ENCODE measurements at places on chromosomes 7 and 10. TPM values are rescaled to one million over a fixed set of nuclear protein-coding genes. Genes with fewer than 3 reads are reported as not detected.
A peak's percentile ranks its signal among the peaks of the same experiment; 100 is the strongest.

DNA sequence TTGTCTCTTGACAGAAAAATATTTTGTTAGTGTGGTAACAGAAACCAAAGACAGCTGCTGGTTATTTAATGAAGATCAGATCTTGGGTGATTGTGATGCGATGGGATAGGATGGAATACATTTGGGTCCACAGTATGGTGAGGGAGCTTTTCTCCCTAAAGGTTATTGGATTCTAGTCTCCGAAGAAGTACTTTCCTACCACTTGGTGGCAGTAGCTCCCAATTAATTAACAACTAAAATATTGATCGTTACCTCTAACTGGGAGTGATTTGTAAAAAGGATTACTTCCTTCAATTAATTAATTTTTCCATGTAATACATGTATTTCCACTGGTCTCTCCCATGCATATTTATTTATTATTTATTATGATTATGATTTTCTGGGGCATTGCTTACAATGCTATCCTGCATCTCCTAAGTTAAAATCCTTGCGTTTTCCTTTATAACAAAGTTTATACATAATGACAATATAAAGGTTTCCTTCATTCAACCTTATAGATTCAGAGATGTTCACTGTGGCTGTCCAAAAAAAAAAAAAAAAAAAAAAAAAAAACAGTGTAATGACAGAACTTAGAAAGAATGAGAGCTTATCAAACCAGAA, 25.6 kb downstream of the TMEM196 start:
- no peak overlapping the region for H3K4me3 ChIP-seq
- H3K36me3 ChIP-seq: no peaks in the 10 kb centered on the region
- H3K27ac ChIP-seq: no peak overlapping the region
- no peaks in the 10 kb centered on the region for H3K27me3 ChIP-seq

The ADCY1 gene
- 2.3 TPM for total RNA-seq

DNA sequence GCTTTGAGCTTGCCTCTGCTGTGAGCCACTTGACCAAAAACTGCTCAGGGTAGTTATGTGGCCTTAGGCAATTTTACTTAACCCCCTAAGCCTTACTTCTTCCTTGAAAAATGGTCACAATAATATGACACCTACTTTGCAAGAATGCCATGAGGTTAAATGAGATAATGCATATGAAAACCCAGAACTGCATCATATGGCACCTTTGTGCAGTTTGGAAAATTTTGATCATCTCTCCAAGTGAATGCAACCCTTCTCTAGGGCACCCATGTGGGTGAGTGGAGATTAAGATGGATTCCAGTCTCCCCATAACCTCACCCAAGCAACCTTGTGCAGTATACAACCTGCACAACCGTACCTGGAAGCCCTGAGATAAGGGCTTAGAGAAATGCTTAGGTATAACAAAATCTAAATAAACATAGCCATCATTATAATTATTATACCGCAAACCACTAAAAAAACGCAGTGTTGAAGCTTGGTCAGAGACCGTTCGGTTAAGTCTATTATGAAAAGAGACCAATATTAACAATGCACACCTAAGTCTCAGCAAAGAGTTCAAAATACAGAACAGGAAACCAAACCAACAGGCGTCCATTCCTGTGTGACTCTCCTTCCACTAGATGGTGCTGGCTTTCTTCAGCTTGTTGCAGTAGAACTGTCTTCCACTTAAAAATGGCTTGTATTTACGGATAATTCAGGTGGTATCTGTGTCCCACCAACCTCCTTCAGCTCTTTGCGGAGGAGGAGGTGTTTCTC, 21.0 kb upstream of the ASB15 start:
- no peaks in the 10 kb centered on the region for H3K27me3 ChIP-seq
- H3K27ac ChIP-seq: no peak overlapping the region
- H3K4me1 ChIP-seq: no peaks in the 10 kb centered on the region
- no peak for DNase-seq

The GPR15LG gene
- total RNA-seq: not detected

GRCh38 chr10:51770709-51771108, 71.3 kb upstream of the CSTF2T start:
- peaks cover 5% of the 10 kb centered on the region for H3K4me1 ChIP-seq
- no peak overlapping the region for H3K4me3 ChIP-seq

GRCh38 chr7:111132833-111133232, 41.9 kb downstream of the LRRN3 start:
- H3K4me3 ChIP-seq: no peak overlapping the region
- H3K27me3 ChIP-seq: no peaks in the 10 kb centered on the region
- no peak overlapping the region for H3K27ac ChIP-seq
- H3K36me3 ChIP-seq: no peaks in the 10 kb centered on the region
- DNase-seq: no peak

GRCh38 chr7:40733578-40733977, 598.8 kb downstream of the SUGCT start:
- no peak for DNase-seq
- no peak overlapping the region for H3K4me3 ChIP-seq
- peaks cover 2% of the 10 kb centered on the region for H3K4me1 ChIP-seq
- no peaks in the 10 kb centered on the region for H3K36me3 ChIP-seq

- peak overlapping the region; percentile 89 for H3K4me3 ChIP-seq
- no peaks in the 10 kb centered on the region for H3K27me3 ChIP-seq
- peaks cover 6% of the 10 kb centered on the region for H3K4me1 ChIP-seq
- peak overlapping the region; percentile 95 for H3K27ac ChIP-seq
- H3K36me3 ChIP-seq: no peaks in the 10 kb centered on the region
Observed at GRCh38 chr7:91264924-91265681, 870 bp downstream of the FZD1 start.

DNA sequence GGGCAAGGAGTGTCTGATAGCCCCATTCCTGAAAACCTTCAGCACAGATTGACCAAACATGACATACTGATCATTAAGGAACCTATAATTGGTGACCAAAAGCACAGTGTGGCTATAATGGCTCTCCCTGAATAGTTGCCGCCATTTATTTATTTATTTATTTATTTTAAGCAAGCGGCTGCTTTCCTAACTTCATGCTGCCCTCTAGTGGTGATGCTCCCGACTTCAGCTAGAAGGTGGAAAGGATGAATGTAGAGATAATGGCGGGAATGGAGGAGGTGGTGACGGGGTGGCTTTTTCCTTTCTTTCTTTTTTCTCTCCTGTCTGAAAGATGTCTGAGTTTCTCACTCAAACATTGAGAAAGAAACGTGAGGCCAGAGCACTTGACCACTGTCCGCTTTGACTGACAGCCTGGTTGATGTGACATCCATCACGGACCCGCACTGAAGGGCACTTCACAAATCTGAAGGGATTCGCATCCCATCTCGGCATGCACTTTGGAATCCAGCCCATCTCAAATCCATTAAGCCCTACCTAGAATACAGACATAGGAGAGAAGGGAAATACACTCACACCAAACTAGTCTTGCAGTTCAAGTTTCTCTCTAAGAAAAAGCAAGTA, 1090.1 kb downstream of the KCNMA1 start:
- DNase-seq: peak; percentile 78
- no peaks in the 10 kb centered on the region for H3K27me3 ChIP-seq
- H3K4me1 ChIP-seq: peaks cover 5% of the 10 kb centered on the region
- no peaks in the 10 kb centered on the region for H3K36me3 ChIP-seq

The SPDYE2 gene
- total RNA-seq: 0.14 TPM

- DNase-seq: no peak
- no peak overlapping the region for H3K27ac ChIP-seq
- H3K36me3 ChIP-seq: no peaks in the 10 kb centered on the region
- no peak overlapping the region for H3K4me3 ChIP-seq
- no peaks in the 10 kb centered on the region for H3K27me3 ChIP-seq
Observed at GRCh38 chr7:23334482-23335056, 35.4 kb downstream of the MALSU1 start.

- H3K27ac ChIP-seq: no peak overlapping the region
- no peaks in the 10 kb centered on the region for H3K36me3 ChIP-seq
- H3K4me1 ChIP-seq: no peaks in the 10 kb centered on the region
- H3K4me3 ChIP-seq: no peak overlapping the region
Observed at GRCh38 chr7:46003896-46004875, 83.1 kb upstream of the IGFBP3 start.

DNA sequence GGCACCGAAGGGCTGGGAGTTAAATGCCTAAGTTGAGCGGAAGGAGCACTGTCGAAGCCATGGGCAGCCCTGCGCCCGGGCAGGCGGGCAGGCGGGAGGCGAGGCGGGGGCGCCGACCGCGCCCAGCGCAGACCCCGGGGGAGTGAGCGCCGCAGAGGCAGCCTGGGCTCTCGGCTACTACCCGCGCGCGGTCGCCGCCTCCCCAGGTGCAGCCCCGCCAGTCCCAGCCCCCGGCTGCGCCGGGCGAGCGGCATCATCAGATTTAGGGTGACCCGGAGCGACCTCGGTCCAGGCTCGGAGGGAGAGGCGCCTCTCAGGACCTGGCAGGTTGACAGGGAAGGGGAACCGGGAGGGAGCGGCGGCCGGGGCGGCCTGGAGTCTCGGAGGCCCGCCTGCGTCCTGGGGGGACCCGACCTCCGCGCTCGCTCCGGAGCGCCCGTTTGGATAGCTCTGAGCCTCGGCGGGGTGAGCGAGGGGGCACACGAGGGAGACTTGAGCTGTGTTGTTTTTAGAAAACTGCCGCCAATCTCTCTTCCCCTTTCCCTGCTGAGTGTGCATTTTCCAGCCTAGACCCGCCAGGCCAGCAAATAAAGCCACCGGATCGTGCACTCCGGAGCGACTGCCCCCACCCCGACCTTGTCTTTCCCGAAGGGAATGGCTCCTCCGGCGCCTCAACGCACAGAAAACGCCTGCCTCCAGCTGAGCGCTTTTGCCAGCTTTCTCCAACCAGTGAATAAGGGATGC, 2.3 kb upstream of the NRP1 start:
- no peaks in the 10 kb centered on the region for H3K36me3 ChIP-seq
- H3K27me3 ChIP-seq: no peaks in the 10 kb centered on the region
- peaks cover 9% of the 10 kb centered on the region for H3K4me1 ChIP-seq
- H3K4me3 ChIP-seq: peak overlapping the region; percentile 75
- H3K27ac ChIP-seq: peak overlapping the region; percentile 79

- DNase-seq: no peak
- no peak overlapping the region for H3K27ac ChIP-seq
- no peak overlapping the region for H3K4me3 ChIP-seq
- H3K27me3 ChIP-seq: no peaks in the 10 kb centered on the region
- H3K36me3 ChIP-seq: no peaks in the 10 kb centered on the region
Observed at GRCh38 chr7:108103558-108104298, 26.4 kb downstream of the LAMB4 start.

The PRR15 gene
- total RNA-seq: 1.7 TPM

- no peaks in the 10 kb centered on the region for H3K36me3 ChIP-seq
- no peak overlapping the region for H3K27ac ChIP-seq
- no peaks in the 10 kb centered on the region for H3K27me3 ChIP-seq
Observed at GRCh38 chr10:82813856-82814255, 938.9 kb downstream of the NRG3 start.

DNA sequence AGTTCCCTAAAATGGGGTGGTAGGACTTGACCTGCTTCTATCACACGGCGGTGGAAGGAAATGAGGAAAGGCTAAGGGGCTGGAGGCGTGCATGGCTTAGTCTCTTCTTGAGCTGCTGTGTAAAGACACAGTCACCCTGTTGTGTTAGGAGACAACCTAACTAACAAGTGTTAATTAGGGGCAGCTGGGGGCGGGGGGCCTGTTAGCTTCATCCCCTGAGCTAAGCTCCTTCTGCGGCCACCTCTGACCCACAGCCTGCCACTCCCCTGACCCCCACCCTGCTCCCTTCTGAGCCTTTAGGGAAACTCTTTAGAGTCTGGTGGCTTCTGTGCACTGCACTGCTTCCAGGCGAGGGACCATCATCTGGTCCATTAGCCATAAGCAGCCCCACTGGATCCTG, 28.0 kb downstream of the COL17A1 start:
- H3K27ac ChIP-seq: no peak overlapping the region
- H3K4me3 ChIP-seq: no peak overlapping the region
- H3K36me3 ChIP-seq: no peaks in the 10 kb centered on the region
- H3K27me3 ChIP-seq: no peaks in the 10 kb centered on the region
- no peak for DNase-seq

- no peaks in the 10 kb centered on the region for H3K27me3 ChIP-seq
- H3K4me3 ChIP-seq: no peak overlapping the region
- H3K4me1 ChIP-seq: no peaks in the 10 kb centered on the region
- no peak for DNase-seq
Observed at GRCh38 chr7:18405726-18406125, 89.8 kb upstream of the HDAC9 start.

GRCh38 chr10:45375101-45375500, 1.1 kb downstream of the ALOX5 start:
- no peak overlapping the region for H3K27ac ChIP-seq
- H3K36me3 ChIP-seq: no peaks in the 10 kb centered on the region
- H3K27me3 ChIP-seq: no peaks in the 10 kb centered on the region
- peak overlapping the region; percentile 72 for H3K4me3 ChIP-seq
- H3K4me1 ChIP-seq: peaks cover 15% of the 10 kb centered on the region

DNA sequence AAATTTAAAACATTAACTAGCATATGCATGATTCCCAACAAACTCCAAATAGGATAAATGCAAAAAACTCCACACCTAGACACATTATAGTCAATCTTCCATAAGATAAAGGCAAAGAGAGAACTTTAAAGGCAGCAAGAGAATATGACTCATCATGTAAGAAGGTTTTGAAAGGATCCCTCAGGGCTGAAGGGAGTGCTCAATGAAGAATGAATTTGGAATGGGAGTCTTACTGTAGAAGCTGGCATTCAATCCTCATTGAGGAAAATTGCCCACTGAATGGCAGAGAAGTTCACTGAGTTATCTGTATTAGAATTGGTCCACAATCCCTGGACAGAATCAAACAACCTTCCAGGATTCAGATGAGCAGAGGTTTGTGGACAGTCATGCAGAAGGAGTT, 26.1 kb upstream of the ZNF365 start:
- H3K4me3 ChIP-seq: no peak overlapping the region
- no peaks in the 10 kb centered on the region for H3K27me3 ChIP-seq
- no peaks in the 10 kb centered on the region for H3K4me1 ChIP-seq

- no peaks in the 10 kb centered on the region for H3K36me3 ChIP-seq
- no peak for DNase-seq
- H3K27ac ChIP-seq: no peak overlapping the region
- no peaks in the 10 kb centered on the region for H3K27me3 ChIP-seq
- no peaks in the 10 kb centered on the region for H3K4me1 ChIP-seq
Observed at GRCh38 chr7:36439624-36440023, 50.0 kb downstream of the ANLN start.

DNA sequence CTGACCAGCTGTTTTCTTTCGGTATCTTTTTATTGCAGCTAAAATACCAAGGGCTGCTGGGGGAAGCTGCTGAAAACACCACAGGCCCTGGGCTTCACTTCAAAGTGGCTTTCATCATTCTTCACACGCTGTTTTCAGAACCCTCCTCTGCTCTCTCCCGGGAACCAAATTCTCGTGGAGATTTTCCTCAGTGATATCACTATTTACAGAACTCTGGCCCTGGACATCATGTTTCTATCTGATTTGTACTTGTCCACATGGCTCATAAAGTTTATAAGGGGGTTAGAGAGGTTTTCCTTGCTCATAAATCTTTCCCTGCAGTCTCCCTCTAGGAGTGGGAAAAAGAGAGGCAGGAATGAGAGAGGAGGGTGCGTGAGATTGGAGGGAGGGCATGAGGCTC, 177.4 kb upstream of the NPVF start:
- H3K27me3 ChIP-seq: no peaks in the 10 kb centered on the region
- H3K4me1 ChIP-seq: no peaks in the 10 kb centered on the region
- no peak for DNase-seq
- H3K4me3 ChIP-seq: no peak overlapping the region

The CLRN3 gene
- 0.44 TPM for total RNA-seq

Data from pancreas (tissue), 10 donors.